ENCODE measurements at places on chromosomes 11 and 22.

- no peak for DNase-seq
Observed at GRCh38 chr11:12807621-12808020, 133.4 kb downstream of the TEAD1 start.

DNA sequence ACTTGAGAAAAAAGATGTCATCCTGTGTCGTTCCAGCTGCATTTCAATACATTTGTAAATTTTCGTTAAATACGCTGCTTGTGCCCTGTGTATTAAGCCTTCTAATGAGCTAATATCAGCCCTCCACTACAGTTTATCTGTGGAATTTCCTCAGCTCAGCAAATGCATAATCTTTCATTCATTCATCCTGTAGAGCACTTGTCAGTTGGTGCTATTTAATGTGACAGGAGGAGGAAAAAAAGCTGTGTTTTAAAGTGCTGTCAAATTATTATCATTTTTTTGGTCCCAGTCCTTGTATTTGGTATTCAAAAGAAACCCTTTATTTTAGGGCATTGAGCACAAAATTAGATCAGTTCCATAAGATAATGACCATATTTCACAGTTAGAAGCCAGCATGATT, 184.7 kb downstream of the FAT3 start:
- DNase-seq = no peak

DNA sequence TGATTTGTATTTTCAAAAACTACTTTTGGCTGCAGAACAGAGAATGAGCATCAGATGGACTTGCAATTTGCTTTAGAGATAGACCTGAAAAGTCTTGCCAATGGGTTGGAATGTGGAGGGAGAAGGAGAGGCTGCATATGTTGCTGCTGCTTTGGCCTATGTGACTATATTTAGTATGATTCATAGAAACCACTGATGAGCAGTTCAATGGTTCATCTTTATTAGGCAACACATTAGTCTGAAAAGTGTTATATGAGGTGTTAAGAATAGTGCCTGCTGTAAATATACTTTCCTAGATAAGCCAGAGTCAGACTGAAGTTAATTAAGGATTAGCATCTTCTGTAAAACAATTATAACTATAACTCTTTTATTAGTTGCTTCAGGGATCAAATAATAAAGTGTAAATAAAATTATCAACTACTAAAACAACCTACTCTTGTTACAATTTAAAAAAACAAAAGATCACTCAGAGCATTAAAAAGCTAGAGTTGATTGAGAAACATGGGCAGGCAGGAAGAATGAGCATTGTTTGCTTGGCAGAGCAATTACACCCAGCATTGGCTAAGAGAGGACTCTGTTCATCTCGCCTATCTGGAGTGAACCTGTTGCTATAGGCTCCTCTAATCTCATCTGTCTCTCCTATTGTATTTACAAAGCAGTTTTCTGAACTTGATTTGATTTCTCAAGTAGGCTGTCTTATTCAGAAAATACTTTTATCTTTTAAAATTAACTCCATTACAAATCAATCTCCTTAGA, 36.3 kb downstream of the HORMAD2 start:
- DNase-seq = no peak

DNA sequence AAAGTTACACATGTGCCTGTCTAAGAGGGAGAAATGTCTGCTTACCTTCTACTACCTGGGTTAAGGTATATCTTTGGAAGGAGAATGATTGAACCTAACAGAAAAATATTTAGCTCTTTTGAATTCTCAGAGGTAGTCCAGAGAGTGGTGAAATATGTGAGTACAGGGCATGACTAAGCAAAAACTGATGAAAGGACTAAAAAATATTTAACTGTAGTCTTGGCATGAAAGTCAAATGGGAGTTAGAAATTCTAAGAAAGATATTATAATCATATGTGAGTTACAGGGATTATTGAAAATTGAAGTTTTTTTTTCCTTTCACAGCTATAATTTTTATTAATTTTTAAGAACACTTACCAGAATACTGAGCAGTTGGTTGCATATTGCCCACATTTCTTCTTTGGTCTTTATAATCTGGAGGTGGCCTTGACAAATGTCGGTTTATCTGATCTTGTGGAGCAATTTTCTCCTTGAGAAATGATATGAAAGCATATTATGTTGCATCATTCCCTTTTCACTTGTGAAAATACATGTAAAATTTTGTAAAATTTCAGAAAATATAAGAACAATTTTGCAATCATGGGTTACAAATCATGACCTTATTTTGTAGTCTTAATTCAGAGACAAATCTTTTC, 61.4 kb upstream of the MTMR2 start:
- no peak for DNase-seq

DNA sequence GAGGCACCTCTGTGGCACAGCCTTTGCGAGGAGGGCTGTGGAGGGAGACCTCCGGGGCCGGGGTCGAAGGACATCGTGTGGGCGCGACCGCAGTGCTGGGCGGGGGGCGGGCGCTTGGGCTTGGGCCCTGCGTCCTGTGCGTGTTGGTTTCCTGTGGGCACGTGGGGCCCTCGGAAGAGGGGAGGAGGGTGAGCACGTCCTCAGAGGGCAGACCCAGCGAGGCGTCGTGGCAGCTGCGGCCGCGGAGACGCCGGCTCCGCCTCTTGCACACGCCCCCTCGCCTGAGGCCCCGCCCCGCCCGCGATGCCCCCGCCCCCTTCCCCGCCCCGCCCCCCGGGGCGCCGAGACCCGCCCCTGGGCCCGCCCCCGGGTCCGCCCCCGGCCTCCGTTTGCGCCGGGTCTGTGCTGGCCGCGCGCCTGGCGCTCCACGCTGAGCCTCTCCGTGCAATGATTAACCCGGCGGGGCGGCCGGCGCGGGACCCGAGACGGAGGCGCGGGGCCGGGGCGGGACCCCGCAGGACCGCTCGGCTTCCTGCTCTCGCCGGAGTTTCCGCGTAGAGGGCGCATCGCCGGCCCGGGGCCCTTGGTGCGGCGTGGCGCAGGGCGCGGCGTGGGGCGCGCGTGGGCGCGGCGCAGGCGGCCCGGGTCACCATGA, at the start of gene PRR5:
Gene PRR5, plus strand, starts transcription at position 381 of the 655 bp plus-strand sequence. Its CDS starts 271 bp downstream, at position 652.
- DNase-seq = no peak

- DNase-seq = no peak
Observed at GRCh38 chr11:117883063-117883462, 6.6 kb upstream of the FXYD6 start.

DNA sequence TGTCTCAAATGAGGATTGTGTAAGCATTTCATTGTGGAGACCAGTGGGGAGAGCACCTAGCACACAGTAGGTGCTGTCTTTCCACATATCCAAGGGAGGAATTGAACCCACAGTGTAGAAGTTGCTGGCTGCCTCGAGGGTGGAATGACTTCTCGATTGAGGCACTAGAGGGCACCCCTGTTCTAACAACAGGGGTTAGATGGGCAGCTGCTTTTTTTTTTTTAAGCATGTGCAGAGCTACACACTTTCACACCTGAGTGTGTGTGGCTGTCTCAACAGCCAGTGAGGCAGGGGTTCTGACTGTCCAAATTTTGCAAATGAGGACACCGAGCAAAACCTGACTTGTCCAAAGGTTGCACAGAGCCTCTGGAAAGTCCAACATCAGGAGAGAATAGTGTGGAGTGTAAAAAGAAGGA, 118.2 kb upstream of the CRYBB3 start:
- peak; percentile 66 for DNase-seq

DNA sequence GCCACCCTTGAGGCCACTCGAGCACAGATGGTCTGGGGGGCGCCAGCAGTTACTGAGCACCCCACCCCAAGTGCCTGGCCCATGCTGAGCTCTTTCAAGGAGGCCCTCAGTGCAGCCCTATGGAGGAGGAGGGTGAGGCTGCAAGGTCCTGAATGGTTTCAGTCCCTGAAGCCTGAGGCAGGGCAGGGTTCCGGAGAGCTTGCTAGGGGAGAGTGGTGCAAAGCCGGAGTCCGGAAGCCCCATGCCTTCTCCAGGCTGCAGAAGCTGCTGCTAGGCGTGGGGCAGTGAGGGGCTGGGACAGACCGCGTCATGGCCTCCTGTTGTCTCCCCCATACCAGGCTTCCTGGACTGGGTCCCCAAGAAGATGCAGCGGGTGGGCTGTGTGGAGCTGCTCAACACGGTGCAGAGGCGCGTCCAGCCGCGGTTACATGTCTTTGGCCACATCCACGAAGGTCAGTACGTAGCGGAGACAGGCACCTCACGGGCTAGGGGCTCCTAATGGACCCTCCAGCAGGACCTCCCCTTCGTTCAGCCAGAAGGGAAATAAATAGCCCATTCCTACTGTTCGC, 90.6 kb downstream of the MPPED1 start:
- no peak for DNase-seq

DNA sequence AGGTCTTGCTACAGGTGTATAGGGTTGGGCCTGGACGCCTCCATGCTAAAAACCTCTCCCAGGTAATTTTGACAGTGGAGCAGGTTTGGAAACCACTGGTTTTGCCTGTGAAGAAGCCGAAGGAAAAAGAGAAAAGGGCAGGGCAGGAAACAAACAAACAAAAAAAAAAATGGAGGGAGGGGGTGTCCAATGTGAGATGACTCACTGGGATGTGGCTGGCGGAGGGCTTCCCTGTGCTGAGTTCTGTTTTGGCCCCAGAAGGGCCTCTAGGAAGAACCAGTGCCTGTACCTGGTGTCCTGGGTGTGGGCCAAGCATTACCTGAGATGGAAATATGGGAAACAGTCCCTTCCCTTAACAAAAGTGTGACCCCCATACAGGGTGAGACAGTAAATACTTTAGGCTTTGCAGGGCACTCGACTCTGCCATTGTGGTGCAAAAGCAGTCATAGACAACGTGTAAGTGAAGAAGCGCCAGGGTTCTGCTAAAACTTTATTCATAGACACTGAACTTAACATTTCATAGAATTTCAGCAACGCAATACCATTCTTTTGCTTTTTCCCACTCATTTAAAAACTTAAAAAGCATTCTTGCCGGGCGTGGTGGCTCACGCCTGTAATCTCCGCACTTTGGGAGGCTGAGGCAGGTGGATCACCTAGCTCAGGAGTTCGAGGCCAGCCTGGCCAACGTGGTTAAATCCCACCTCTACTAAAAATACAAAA, 9.5 kb upstream of the DGKZ start:
- DNase-seq = no peak

DNA sequence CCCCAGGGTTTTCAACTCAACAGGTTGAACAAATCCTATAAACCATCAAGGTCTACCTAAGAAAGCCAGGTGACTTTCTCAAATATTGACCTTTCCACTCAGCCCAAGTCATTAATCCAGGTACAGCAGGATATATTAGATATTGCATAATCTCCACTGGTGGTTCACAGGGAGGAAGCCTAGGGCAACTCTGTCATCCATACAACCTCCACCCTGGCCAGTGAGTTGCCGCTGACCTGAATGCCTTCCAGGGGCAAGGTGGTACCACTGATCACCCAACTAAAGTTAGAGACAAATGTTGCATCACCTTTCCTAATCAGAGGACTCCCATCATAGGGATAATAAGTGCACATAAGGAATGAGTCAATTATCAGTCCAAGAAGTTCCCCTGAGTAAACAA, 22.9 kb downstream of the GUCD1 start:
- DNase-seq = no peak

- DNase-seq = no peak
Observed at GRCh38 chr22:30572840-30573593, 1.4 kb downstream of the GAL3ST1 start.

DNA sequence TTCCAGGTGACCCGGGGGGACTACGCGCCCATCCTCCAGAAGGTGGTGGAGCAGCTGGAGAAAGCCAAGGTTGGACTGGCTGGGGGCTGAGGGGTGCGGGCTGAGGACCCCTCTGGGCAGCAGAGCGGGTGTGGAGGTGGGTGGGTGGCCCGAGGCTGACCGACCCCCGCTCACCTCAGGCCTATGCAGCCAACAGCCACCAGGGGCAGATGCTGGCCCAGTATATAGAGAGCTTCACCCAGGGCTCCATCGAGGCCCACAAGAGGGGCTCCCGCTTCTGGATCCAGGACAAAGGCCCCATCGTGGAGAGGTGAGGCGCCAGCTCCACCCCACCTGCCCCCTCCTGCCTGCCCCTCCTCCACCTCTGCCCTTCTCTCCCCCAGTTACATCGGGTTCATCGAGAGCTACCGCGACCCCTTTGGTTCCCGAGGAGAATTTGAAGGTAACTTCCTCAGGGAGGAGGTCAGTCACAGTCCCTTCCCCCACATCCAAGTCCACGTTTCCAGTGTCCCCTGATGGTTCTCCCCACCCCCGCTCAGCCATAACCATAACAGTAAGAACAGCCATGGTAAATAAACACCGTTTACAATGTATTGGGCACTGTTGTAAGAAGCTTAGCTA, 11.2 kb downstream of the DPP3 start:
- DNase-seq = no peak

- no peak for DNase-seq
Observed at GRCh38 chr11:18677560-18677959, 21.0 kb upstream of the TMEM86A start.

GRCh38 chr11:133723056-133723455, 122.3 kb downstream of the SPATA19 start:
- DNase-seq = no peak

DNA sequence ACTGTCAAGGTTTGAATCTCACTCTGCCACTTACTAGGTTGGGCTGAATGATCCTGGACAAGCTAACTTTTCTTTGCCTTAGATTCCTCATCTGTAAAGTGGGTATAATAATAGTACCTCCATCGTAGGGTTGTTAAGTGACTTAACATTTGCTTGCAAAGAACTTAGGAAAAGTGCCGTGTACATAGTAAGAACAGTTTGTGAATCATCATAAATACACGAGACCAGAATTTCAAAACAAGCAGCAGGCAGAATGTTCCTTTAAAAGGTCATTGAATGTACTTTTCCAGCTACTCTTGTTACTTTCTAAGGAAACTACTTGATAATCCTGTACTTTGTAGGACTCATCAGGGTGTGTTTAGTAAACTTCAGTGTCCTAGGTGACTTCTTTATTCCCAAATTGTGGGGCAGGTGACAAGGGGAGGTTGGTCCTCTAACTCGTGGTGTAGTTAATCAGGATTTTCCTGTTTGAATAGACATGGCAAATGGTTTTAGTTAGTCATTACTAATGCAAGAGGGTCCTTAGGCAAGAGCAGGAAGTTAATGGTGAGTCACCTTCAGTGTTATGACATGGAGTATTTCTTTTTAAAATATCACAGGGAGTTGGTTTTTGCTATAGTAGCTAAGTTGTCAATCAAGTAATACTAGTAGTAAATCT, 67.9 kb downstream of the YAP1 start:
- no peak for DNase-seq

DNA sequence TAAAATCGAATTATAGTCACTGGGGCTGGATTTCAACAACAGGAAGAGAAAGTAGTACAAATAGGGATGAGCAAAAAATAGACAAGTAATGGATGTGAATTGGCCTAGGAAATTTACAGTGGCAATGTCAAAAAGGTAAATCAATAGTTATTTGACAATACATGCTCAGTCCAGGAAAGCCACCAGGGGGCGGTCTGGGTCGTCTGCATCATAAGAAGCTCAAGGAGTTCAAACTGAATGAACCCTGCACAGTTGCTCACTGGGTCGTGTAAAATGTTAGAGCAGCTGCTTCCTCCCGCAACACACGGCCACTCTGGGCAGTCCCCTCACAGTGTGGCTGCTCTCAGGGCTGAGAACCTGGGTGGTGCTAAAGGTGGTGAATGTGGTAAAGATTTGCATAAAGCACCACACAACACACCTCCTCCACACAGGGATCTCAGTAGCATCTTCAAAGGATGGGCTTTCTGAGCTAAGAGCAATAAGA, 85.9 kb downstream of the ZNF280B start:
- peak; percentile 85 for DNase-seq
